ENCODE measurements at places on chromosomes 4 and X. TPM values are rescaled to one million over a fixed set of nuclear protein-coding genes. Genes with fewer than 3 reads are reported as not detected.

Gene PHOX2B
- total RNA-seq, result not detected

Gene PRSS48
- not detected for total RNA-seq

Gene F11
- not detected for total RNA-seq

Gene RIBC1
- 1.1 TPM for total RNA-seq

Gene DGAT2L6
- not detected for total RNA-seq

Gene GPC3
- 18.6 TPM for total RNA-seq

Gene IBSP
- not detected for total RNA-seq

Gene FGF13
- total RNA-seq, result 1.3 TPM

Gene JADE3
- total RNA-seq, result 3.8 TPM

Gene ARHGAP10
- 43.5 TPM for total RNA-seq

Gene TLR3
- total RNA-seq, result 3.5 TPM

Gene CLGN
- total RNA-seq, result 40.8 TPM

Gene KIAA1210
- total RNA-seq, result not detected

Gene MAGEA12
- total RNA-seq, result not detected

- DNase-seq, result no peak
Measured at GRCh38 chr4:168887809-168888208, 122.2 kb downstream of the CBR4 start.

- DNase-seq, result no peak
Measured at GRCh38 chr4:184433258-184433892, 41.0 kb downstream of the IRF2 start.

DNA sequence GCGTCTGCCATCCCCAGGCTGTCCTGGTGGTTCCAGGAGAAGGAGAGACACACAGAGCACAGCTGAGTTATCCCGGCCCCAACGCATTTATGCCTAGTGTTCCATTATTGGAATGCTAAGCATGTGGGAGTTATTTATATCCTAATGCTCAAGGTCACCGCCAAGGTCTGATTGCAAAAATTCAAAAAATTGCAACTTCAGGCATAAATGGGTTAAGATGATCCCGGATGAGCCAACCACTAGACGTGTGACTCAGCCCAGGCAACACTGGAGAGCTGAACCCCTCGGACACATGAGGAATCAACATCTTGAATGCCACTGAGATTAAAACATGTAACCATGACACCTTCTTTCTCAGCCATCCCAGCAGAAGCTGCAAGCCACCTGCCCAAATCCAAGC lies 3.8 kb upstream of the ZCCHC4 start:
- no peak for DNase-seq

- no peak for DNase-seq
Measured at GRCh38 chrX:140664939-140665338, 44.6 kb upstream of the LINC00632 start.

- DNase-seq, result no peak
Measured at GRCh38 chr4:7341491-7342222, 93.1 kb downstream of the PSAPL1 start.

- no peak for DNase-seq
Measured at GRCh38 chrX:112627206-112627605, 52.5 kb downstream of the LHFPL1 start.

GRCh38 chr4:113627321-113627720 lies 134.2 kb downstream of the CAMK2D start:
- DNase-seq, result no peak

DNA sequence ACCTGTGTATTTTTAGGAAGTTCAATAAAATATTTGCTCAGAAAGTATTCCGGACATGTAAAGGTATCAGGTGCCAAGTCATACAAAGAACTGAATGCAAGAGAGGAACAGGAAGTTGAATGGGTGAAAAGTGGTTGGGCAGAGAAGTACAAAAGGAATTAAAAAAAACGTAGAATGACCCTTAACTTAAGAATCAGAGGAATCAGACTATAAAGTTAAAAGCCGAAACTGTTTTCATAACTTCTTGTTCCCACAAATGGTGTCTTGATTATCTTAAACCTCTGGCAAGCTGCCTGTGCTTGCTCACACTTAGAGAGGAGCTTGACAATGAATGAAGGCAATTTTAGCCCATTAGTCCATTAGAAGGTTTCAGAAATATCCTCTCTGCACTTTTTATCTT lies 81.6 kb upstream of the HHIP start:
- DNase-seq, result no peak

DNA sequence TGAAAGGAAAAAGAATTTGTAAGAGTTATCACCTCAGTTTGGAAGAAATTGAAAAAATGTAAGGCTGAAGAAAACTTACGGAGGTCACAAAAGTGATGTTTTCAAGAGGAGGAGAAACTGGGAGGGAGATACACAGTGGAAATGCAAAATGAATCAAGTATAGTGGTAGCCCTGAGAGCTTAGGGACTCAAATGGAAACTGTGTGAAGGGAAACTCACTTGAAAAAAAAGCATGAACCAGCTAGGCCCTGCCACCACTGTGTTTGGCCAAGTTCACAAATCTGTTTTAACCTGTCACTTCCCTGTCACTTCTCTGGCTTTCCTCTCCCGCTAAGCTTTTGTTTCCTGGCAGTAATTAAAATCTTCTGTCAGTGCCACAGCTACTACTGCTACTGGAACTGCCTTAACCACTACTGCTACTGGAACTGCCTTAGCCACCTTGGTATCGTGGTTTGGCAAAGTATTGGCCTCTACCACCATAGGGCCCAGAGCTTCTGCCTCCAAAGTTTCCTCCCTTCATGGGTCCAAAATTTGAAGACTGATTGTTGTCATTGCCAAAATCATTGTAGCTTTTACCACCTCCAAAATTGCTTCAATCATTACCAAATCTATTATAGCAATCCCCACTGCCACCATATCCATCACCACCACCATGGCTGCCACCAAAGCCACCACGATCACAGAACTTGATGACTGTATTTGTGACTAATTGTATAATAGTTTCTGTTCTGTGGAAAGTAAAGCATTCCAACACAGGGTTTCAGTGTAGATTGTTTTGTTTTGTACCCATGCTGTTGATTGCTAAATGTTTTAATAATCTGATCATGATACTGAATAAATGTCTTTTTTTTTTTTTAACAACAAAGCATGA lies 41.5 kb downstream of the SMARCA5 start:
- DNase-seq, result no peak

DNA sequence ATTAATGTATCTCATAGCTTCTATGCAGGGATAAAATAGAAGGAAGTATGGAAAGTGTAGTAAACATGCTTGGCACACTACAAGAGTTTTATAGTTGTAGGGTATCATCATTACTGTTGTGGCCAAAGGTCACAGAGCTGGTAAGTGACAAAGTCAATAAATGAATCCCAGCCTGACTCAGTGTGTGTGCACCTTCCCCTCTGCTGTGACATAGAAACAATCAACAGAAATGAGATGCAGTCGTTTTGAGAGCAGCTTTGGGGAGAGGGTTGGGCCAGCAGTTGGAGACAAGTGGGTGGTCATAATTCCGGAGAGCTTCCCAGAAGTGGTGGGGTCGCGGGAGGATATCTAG lies 82.4 kb upstream of the RBPJ start:
- no peak for DNase-seq

DNA sequence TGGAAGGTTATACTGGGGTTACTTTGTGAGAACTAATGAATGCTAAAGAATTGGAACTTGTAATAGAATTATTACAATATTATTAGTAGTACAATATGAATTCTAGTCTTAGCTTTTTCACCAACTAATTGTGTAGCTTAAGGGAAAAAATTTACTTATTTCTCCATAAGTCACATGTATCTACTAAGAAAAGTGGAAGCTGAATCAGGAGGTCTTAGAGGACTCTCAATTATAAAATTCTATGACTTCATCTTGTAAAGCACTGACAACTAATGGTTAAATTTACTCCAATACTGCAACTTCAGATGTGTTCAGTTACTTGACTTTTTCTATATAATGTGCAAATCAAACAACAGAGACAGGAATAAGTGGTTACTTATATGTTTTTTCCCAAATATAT lies 899 bp upstream of the TMPRSS11D start:
- no peak for DNase-seq

- no peak for DNase-seq
Measured at GRCh38 chr4:39205476-39205875, 23.1 kb downstream of the WDR19 start.

DNA sequence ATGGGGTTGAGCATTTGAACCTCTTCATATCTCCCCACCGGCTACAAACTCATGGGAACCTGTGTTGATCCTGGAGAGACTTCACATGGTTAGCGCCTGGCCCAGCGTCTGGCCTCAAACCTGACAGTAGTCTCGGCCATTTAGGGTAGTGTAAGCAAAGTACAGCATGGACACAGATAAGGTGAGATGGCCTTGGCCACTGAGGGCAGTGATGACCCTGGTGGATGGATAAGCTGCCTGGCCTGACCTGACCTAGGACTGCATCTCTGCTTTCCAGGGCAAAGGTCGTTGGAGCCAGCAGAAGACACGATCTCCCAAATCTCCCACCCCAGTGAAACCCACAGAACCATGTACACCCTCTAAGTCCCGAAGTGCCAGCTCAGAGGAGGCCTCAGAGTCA lies 51.7 kb downstream of the BCORL1 start:
- DNase-seq, result no peak

- DNase-seq, result no peak
Measured at GRCh38 chrX:150032742-150033141, 94.5 kb upstream of the EOLA2 start.

DNA sequence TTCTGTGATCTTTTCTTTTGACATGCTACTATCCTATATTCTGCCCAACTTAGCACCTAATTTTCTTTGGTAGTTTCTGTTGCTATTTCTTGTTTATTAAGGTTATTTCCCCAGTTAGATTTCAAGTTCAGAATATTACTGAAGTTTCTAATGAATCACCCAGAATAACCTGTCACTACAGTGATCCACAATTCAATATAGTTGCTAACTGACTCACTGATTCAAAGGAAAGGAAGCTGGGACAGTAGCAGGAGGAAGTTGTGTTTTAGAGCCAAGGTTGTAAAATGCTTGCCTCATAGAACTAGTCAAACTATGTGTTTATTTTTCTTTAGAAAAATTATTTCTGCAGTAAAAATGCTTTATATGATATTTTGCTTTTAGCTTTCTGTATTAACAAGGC lies 37.4 kb downstream of the PAK3 start:
- DNase-seq, result no peak

DNA sequence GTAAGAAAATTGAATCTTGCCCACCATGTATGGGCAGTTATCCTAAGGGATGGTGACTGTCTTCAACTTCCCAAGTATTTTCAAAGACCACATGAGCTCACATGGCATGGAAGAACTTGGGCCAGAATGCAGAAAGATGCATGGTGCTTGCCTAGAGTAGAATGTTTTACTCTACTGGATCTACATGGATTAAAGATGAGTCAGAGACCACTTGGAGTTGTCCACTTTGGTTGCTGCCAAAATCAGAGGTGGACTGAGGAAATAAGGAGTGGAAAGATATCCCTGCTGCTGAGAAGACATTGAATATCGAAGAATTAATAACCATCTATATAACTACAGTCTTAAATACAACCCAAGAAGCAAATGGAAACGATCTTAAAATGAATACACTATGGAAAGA lies 498.1 kb downstream of the NLGN4X start:
- no peak for DNase-seq

DNA sequence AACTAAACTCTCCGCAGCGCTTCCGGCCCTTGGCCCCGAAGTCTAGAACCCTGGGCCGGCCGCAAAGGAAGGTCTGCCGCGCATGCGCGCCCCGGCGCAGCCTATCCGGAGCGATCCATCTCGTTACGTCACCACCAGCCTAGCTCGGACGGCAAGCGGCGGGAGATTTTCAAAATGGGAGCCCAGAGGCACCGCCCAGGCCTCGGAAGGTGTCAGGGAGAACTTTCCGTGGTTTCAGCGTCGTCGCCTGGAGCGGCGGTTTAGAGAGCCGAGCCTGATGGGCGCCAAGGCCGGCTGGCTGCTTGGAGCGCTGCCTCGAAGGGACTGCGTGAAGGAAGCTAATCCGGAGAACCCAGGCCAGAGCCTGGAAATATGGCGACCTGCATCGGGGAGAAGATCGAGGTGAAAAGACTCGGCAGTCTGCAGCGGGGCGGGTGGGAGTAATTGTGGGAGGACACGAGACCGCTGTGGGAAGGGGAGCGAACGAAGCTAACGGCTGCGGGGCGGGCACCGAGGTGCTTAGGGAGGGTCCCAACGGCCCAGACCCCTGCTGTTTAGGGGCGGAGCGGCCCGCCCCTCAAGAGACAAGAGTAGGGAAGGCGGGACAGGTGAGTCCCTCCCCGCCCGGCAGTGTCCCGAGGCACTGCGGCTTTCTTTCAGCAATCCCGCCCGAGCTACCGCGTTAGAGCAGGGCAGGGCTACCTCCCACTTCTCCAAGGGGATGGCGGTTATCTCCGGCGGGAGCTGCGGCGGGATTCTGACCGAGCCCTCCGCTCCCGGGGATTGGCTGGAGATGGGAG lies at the start of gene PLK4:
TSS of gene PLK4 (plus strand) at position 131 of the 800 bp plus-strand sequence. CDS start at position 373, 242 bp downstream.
- peak; percentile 96 for DNase-seq

DNA sequence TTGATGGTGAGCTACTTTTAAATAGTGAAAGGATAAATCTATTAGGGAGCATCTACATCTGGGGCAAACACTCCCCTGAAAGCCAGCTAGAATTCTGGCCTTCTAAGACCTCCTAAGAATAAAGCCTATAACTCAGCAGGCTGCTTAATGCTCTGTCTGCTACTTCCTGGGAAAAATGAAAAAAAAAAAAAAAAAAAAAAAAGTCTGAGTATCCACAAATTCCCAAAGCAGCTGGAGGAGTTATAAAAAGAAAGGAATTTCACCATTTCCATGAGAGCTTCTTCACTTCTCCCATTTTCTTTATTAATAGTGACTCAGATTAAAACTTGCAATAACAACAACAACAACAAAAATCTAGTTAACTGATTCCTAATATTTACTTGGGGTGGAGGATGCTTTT lies 511.2 kb downstream of the INPP4B start:
- no peak for DNase-seq

DNA sequence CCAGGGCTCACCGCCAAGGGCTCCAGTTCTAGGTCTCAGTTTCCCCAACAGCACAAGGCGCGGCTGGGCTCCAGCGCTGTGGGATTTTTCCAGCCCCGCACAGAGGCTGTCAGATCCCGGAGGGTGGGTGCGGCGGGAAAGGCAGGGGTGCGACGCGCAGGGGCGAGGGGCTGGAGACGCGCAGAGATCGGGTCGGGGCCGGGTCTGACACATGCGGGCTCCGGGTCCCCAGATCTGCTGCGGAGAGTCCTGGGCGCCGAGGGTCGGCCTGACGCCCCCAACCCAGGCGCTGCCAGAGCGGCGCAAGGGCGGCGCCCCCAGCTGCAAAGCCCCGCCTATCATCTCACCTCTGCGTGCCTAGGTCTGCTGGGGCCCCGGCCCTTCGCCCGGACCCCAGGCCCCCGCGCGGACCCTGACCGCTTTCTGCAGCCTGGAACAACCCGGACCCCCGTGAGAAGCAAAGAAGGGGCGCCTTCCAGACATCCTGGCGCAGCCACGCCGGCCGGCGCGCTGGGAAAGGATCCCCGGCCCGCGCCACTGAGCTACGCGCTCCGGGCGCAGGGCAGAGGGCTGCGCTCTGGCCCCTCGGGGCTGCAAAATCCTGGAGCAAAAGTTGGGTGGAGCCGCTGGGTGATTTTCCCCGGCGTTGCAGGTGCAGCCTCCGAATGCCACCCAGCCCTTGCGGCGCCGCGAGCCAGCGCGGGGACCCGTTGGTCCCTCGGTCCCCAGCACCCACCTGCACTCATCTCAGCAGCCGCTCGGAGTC lies 486 bp downstream of the ABLIM2 start:
- no peak for DNase-seq

- peak; percentile 84 for DNase-seq
Measured at GRCh38 chrX:107672955-107673378, 44.7 kb downstream of the PRPS1 start.

All from right atrium auricular region (tissue), 2 donors.